Neural progenitor cell (in vitro differentiated cells): ENCODE measurements at places on chromosomes 5 and 9.

GRCh38 chr9:27276193-27277030, 20.5 kb downstream of the EQTN start:
- DNase-seq, result peak; percentile 73

DNA sequence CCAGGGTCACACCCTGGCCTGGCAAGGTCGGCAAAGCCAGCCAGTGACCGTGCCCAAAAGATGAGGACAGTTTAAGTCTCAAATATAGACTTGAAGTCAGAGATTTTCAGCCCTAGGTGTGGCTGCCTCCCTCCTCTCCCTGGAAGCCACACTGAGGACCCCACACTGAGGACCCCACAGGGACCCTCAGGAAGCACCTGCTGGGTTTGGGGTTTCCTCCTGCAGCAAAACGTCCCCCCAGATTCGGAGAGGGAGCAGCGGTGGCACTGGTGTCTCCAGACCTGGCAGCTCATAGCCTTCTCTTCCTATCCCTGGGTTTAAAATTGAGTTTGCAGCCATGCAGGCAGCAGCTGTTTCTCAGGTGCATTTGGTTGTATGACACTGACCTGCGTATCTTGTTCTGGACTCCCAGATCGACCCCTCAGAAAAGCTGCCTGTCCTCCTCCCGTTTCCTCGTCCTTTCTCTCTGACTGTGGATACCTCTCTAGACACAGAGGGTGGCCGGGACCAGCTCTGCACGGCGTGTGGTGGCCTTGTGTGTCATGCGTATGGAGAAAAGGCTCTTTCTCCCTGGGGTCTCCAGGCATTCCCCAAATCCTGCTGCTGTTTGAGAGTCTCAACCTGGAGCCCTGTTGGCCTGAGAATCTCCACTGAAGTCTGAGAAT, 36.6 kb downstream of the MRPL36 start:
- DNase-seq, result no peak

DNA sequence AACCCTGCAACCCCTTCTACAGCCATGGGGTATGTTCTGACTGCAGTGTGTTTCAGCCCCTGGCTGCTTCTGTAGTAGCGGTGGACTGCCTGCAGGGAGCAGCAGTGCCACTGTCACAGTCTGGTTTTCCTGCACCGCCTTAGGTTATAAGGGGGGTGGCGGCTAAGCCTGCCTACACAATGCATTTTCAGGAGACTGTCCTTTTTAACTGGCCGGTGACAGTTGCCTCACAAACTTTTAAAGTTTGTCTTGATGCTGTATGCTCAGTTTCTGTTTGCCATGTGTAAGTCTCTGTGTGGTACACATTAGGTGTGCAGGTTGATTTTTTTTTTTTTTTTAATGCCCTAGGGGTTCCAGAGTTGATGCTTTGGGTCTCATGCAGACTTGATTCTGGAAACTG, 53.0 kb downstream of the NUP214 start:
- peak; percentile 84 for DNase-seq

DNA sequence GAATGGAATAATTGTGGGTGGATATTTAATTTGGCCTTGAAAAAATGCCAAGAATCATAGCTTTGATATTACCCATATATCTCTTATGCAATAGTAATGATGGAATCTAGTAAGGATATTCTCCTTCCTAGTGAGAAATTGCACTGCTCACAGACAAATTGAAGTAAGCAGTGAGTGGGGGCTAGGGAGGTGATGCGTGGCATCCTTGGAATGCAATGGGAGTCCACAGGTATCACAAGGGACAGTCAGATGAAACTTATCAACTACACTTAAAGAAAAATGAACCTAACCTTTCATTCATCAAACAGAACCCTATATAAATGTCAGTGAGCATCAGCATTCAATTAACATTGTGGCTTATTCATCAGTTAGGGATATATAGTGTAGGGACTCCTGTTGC, 57.8 kb downstream of the IZUMO3 start:
- no peak for DNase-seq

GRCh38 chr5:143306040-143306439, 97.4 kb downstream of the NR3C1 start:
- no peak for DNase-seq

DNA sequence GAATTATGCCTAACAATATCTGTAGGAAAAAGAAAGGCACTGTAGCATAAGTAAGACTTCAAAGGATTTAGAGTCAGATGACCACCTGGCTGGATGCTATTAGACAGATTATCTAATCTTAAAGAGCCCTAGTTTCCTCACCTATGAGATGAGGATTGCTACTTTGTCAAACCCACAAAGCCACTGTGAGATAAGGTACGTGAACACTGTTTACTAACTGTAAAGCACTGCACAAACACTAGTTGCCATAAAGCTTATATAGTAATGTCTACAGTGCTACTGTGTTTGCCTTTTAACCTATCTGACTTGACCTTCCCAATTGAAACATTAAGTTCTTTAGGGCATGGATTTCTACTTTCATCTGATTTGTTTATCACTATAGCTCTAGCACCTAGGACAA, 10.3 kb downstream of the TRMO start:
- DNase-seq, result no peak

DNA sequence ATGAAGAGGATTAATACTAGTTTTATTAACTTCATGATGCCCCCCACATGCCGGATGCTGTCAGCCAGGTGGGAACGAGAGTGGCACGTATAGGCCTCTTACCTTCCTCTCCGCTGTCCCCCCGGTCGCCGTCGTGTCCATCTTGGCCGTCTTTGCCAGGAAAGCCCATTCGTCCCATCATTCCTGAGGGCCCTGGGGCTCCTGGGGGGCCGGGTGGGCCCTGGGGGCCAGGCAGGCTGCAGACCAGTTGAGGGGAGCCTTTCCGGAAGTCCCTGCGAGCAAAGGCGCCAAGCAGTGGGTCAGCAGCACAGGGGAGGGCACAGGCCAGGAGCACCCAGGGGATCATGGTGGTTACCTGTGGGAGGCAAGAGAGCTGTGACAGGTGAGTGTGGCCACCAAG, 15.8 kb downstream of the C1QTNF2 start:
- no peak for DNase-seq

DNA sequence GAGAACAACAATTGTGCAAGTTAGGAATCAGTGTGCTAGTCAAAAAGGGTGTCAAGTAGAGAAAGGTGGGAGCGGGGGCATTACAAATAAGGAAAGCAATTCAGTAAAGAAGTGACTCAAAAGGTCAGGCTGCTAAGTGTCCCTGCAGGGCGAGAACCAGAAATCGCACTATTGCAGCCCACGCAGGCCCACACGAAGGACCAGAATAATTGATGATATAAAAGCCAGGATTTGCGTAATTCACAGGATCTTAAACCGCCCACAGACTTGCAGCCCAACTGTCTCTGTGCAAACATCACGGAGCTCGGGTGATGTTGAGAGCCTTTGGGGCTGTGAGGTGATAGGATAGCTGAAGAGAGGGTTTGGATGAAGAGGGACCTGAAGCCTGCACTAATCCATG, 349.0 kb downstream of the BRINP1 start:
- DNase-seq, result no peak

DNA sequence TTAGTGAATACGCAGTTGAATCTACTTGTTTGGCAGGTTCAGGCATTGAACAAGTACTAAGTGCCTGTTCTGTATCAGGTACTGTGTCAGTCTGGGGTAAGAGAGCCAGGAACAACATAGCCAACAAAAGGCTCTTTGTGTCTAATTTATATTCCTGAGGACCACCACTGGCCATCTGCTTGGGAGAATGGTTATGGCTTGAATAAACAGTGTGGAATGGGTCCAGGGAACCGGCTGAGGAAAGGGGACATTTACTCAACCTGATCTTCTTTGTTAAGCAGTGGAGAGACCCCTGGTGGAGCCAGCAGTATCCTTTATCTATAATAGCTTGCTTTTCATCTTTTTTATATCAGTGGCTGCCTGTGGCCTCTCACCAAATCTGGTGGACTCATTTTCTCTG, 38.6 kb downstream of the EXOSC2 start:
- no peak for DNase-seq

- DNase-seq, result peak; percentile 74
Measured at GRCh38 chr9:135479469-135480052, at the start of gene PPP1R26. PPP1R26 (plus strand) TSS chr9:135479782; CDS start chr9:135484511, 4,729 bp downstream.

- no peak for DNase-seq
Measured at GRCh38 chr5:166102947-166103346, 2188.5 kb upstream of the WWC1 start.

- DNase-seq, result peak; percentile 3
Measured at GRCh38 chr5:83220331-83220730, 143.0 kb downstream of the XRCC4 start.

DNA sequence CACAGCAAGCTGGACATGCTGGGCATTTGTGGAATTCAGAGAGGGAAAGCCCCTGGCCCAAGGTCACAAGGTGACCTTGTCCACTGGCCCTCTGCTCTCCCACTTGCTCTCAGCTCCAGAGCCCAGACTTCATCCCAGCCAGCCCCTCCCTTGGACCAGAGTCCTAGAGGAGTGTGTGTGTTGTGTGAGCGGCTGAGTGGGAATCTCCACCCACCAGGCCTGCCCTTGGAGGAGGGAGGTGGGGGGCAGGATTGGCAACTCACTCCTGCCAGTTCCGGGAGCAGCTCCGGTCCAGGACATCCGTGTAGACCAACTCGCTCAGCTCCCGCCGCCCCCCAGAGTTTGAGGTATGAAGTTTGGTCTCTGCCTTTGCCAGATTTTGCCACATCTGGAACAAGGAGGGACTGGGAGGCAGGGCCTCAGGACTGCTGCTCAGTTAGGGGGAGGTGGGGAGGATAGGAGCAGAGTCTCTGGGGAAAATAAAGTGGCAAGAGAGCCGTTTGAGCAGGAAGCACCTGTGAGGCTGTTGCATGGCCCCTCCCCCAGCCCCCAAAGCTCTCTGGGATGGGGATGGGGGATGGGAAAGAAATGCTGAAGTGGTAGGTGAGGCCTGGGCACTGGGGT, 1.4 kb downstream of the MZB1 start:
- no peak for DNase-seq

DNA sequence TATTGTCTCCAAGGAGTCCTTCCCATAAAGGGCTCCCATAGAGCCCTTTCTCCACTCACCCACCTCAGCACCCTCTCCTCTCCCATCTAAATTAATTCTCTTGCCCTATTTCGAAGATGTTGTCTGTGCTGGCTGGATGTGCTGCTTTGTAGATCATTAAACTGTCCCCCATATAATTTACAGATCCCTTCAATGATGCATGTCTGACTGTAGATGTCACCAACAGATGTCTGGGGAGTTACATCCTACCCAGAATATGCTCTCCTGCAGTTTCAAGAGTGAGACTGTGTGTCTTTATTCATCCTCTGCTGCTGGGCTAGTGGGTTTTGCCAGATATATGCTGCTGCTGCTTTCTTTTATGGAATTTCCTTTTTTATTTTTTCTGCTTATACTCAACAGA, 351.2 kb downstream of the MLLT3 start:
- no peak for DNase-seq

DNA sequence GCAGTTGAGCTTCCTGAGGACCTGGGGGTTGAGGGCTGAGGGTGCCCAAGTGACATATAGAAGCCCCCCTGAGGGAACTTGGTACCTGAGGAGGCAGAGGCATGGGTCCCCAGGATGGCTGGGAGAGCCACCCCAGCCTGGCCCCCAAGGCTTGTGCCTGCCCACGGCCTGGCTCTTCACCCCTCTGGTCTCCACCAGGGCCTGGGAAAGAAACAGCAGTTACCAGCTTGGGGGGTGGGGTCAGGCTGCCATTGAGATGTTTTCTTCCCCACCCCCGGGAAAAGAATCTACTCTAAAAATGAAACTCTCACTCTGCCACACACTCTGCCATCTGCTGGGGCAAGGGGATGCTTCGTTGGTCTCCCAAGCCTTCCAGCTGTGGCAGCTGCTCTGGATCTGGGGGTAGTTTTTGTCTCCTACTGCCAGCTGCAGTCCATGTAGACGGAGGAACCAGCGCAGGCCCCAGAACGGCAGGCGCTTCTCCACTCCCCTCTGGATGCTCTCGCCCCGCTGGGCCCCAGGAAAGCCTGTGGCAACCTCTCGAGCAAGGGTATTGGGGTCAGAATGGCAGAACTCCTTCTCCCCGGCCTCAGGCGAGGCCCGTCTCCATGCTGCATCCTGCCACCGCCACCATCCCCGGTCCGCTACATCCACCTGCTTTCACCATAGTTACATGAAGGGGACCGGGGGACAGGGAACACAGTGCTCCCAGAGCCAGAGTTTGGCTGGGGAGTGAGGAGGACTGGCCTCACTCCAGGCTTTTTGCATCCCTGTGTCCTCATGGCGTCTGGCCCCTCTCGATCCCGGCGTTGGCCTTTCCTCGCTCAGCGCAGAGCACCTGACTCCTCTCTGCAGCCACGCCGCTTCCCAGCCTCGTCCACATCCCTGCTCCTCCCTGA, 123.5 kb downstream of the DAB2IP start:
- DNase-seq, result no peak

GRCh38 chr5:79512049-79512448, 1.9 kb downstream of the HOMER1 start:
- peak; percentile 46 for DNase-seq

DNA sequence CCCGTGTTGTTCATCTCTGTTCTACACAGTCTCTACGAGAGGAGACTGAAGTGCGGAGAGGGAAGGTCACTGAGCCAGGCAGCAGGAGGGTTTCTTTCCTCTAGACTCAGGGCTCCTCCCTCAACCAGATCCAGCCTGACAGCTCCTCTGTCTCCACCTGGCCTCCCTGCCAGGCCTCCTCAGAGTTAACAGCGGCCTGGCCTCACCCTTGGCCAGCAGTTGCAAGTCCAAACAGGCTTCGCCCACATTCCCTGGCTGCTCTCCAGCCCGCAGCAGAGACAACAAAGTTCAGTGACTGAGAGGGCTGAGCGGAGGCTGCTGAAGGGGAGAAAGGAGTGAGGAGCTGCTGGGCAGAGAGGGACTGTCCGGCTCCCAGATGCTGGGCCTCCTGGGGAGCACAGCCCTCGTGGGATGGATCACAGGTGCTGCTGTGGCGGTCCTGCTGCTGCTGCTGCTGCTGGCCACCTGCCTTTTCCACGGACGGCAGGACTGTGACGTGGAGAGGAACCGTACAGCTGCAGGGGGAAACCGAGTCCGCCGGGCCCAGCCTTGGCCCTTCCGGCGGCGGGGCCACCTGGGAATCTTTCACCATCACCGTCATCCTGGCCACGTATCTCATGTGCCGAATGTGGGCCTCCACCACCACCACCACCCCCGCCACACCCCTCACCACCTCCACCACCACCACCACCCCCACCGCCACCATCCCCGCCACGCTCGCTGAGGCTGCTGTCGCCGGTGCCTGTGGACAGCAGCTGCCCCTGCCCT, at the start of gene HRCT1:
Gene HRCT1 (plus strand): TSS at position 291 of the 768 bp plus-strand sequence. CDS start 86 bp downstream, at position 377.
- DNase-seq, result no peak

DNA sequence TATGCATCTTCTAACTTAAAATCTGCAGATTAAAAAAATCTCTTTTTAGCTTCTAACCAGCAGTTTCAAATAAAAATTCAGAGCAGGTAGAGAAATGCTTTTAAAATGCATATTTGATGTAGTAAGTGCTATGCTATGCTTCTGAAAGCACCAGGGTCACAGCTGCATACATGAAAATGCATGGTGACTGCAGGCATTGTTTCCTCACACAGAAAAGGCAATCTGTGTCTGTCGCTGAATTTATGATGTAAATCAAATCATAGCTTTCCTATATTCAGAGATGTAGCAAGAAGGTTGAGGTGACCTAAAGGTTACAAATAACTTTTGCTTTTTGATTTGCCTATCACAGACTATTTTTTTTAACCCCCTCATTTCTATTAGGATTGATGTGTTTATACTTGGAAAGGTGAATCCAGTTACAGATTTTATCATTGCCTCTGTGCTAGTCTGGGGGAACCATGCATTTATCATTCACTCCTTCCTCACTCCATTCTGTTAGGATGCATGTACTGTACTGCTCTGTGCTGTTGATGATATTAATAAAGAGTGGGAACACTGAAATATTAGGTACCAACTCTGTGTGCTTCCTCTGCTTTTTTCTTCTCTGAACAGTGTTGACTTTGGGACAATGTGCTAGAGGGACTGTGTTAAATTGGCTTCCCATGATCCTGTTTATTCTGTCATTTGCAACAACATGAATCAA, 65.6 kb downstream of the FOCAD start:
- DNase-seq, result no peak
